ENCODE measurements at places on chromosomes 5 and 9.
A peak's percentile ranks its signal among the peaks of the same experiment; 100 is the strongest.

- no peak overlapping the region for H3K4me3 ChIP-seq
- no peaks in the 10 kb centered on the region for H3K27me3 ChIP-seq
- no peaks in the 10 kb centered on the region for H3K4me1 ChIP-seq
These were observed 99.2 kb upstream of the CACNA1B start for GRCh38 chr9:137778336-137778735.

- H3K27me3 ChIP-seq, result no peaks in the 10 kb centered on the region
- H3K4me1 ChIP-seq, result no peaks in the 10 kb centered on the region
- H3K4me3 ChIP-seq, result no peak overlapping the region
- no peak overlapping the region for H3K27ac ChIP-seq
These were observed 126.9 kb downstream of the TLE1 start for GRCh38 chr9:81562231-81563019.

GRCh38 chr5:117623042-117623805, 1048.6 kb upstream of the SEMA6A start:
- H3K27me3 ChIP-seq, result no peaks in the 10 kb centered on the region
- H3K4me1 ChIP-seq, result no peaks in the 10 kb centered on the region
- no peak overlapping the region for H3K27ac ChIP-seq
- DNase-seq, result no peak
- no peak overlapping the region for H3K4me3 ChIP-seq

DNA sequence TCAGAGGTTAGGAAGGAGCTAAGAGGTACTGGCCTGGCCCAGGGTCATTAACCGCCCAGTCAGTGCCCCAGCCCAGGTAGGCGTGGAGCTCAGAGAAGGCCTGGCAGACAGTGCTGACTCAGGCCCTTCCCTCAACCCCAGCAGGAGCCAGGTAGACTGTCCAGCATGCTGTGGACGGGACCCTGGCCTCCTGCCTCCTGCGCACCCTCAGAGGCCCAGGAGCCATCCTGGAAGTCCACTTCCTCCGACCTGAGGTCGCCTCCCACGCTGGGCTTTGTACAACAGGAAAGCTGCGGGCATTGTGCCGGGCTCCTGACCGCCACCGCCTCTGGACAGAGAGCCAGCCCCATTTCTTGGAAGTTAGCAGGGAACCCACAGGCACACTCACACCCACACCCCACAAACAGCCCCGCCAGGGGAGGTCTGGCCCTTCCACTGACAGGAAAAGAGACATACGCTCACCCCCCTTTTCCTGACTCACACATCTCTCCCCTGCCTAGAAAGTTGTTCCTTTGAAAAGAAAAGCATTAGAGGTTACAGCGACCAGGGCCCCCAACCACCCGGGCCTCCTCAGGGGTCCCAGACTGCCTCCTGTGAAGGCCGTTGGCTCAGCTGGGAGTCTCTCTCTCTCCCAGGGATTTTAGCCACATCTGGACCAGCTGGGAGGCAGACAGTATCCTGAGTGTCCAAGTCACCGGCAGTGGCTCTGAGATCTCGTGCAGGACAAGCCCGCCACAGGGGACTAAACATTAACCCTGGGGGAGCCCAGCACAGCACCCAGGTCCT, 7.7 kb downstream of the RALGDS start:
- no peak for DNase-seq
- no peaks in the 10 kb centered on the region for H3K4me1 ChIP-seq
- no peak overlapping the region for H3K4me3 ChIP-seq
- no peak overlapping the region for H3K27ac ChIP-seq
- H3K36me3 ChIP-seq, result no peaks in the 10 kb centered on the region

DNA sequence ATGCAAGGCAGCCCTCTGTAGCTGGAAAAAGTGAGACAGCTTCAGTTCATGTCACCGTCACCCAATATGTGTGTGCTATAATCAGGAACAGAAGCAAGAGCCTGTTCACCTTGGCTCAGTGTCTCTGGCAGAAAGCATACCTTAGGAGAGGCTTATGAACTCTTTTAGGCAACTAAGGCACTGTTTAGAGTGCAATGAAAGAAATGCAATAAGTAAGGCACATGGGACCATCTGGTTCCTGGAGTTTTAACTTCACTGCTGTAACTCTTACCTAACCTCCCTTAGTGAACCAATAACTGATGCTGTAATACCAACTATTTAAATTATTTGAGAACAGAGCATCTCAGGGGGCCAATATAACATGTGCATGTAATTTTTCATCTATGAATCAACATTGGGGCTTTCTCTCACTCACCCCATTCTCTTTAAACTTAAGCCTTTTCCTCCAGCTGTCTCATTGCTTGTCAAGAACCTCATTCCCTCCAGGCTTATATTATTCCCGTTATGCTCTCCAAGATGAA, 32.4 kb downstream of the C9 start:
- DNase-seq, result no peak
- H3K27ac ChIP-seq, result no peak overlapping the region
- H3K4me3 ChIP-seq, result no peak overlapping the region

DNA sequence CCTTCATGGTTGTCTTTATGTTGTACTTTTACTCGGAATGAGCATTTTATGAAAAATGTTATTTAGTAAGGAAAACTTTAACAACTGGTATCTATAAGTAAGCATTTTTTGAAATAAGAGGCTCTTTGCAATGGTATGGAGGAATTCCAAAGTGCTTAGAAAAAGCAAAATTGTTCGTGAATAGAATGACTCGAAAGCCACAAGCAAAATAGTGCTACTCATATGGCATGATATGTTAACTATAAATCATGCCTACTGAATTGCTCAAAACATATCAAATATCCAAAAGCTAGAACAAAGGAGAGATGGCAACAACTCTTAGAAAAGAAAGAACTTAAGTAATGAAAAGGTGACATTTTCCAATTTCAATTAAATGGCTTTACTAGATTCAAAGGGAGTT, 216.3 kb downstream of the KIAA0825 start:
- no peaks in the 10 kb centered on the region for H3K36me3 ChIP-seq
- DNase-seq, result no peak
- H3K4me3 ChIP-seq, result no peak overlapping the region
- H3K4me1 ChIP-seq, result no peaks in the 10 kb centered on the region

GRCh38 chr9:14924230-14925219, 14.3 kb upstream of the FREM1 start:
- H3K4me3 ChIP-seq, result no peak overlapping the region
- H3K36me3 ChIP-seq, result no peaks in the 10 kb centered on the region
- no peaks in the 10 kb centered on the region for H3K27me3 ChIP-seq
- H3K4me1 ChIP-seq, result no peaks in the 10 kb centered on the region
- no peak for DNase-seq
- H3K27ac ChIP-seq, result no peak overlapping the region

DNA sequence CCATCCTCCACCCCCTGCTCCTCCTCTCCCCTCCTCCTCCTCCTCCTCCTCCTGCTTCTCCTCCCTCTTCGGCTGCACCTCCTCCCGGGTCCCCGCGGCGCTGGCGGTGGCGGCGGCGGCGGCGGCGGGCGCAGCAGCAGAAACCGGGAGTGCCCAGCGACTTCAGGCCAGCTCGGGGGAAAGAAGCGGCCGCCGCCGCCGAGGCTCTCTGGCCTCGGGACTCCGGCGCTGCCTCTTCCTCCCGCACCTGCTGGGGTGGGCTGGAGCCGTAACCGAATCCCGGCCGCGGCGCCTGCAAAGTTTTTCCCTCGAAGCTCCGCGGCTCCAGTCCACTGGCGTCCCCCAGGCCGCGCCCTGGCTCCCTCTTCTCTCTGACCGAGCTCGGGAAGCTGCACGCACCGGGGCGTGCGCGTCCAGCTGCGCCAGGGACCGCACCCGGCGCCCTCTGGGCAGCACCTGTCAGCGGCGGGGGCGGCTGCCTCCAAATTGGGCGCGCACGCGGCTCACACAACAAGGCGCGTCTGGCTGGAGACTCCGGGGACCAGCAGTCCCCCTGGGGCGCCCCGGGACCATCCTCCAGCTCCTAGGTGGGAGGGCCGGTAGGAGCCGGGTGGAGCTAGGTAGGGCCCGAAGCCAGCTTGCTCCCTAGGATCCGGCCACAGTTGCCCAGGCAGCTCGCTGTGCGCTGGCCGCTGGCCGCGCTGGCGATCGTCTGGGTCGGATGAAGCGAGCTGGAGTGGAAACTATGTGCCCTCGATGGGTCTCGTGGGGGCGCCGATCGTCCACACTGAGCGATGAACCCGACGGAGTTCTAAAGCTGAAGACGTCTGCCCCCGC, at the start of gene MCTP1:
Gene MCTP1 (minus strand): TSS at position 523 of the 837 bp plus-strand sequence.
- peaks cover 22% of the 10 kb centered on the region for H3K27me3 ChIP-seq
- no peaks in the 10 kb centered on the region for H3K36me3 ChIP-seq
- H3K4me3 ChIP-seq, result peak within 1 kb of the TSS; percentile 63
- DNase-seq, result no peak
- peaks cover 8% of the 10 kb centered on the region for H3K4me1 ChIP-seq

DNA sequence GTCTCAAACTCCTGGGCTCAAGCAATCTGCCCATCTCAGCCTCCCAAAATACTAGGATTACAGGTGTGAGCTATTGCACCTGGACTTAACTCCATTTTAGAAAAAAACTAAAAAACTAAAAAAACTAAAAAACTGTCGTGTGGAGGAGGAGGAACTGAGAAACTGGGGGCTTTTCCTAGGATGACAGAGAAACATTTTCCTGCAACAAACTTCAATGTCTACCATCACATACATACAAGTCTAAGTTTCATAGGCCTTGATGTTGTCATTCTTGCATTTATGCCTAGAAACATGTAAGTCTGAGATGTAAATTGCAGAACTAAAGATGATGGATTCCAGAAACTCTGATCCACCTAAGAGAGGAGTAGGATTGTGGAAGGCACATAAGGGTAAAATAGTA, 556.8 kb downstream of the RAB3C start:
- no peak overlapping the region for H3K4me3 ChIP-seq
- no peaks in the 10 kb centered on the region for H3K4me1 ChIP-seq
- no peak for DNase-seq
- no peak overlapping the region for H3K27ac ChIP-seq
- H3K36me3 ChIP-seq, result no peaks in the 10 kb centered on the region

GRCh38 chr5:32539981-32540845, 45.1 kb upstream of the SUB1 start:
- H3K36me3 ChIP-seq, result no peaks in the 10 kb centered on the region
- no peak for DNase-seq
- H3K27me3 ChIP-seq, result no peaks in the 10 kb centered on the region
- H3K27ac ChIP-seq, result no peak overlapping the region
- no peak overlapping the region for H3K4me3 ChIP-seq

DNA sequence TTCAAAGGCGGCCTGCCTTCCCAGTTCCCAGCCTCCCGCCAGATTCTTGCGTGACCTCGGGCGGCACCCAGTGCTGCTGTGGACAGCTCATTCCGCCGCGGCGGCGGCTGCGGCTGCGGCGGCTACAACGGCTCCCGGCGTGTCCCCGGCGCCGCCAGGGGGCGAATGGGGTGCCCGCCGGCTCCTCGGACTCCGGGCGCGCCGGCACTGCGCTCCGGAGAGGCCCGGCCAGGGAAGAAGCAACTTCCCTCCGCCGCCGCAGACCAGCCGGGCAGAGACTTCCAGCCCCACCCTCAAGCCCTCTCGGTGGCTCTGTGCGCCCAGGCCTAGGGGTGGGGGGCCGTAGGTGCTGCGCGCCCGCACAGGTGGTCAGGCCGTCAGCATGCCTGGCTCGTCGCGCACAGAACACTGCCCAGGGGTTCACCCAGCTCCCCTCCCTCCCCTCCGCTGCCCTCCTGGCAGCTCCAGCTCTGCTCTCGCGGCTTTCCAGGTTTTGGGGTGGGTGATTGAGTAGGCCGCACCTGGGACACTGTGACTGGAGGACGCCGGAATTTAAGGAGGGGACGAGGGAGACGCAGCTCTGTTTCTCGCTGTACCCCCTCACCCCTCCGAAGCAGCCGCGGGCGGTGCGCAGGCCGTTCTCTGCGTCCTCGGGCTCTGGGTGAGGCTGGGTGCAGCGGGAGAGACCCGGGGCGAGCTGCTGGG, 20.2 kb downstream of the IGIP start:
- H3K36me3 ChIP-seq, result no peaks in the 10 kb centered on the region
- H3K27ac ChIP-seq, result no peak overlapping the region
- H3K4me1 ChIP-seq, result peaks cover 9% of the 10 kb centered on the region
- peaks cover 39% of the 10 kb centered on the region for H3K27me3 ChIP-seq
- peak; percentile 83 for DNase-seq

DNA sequence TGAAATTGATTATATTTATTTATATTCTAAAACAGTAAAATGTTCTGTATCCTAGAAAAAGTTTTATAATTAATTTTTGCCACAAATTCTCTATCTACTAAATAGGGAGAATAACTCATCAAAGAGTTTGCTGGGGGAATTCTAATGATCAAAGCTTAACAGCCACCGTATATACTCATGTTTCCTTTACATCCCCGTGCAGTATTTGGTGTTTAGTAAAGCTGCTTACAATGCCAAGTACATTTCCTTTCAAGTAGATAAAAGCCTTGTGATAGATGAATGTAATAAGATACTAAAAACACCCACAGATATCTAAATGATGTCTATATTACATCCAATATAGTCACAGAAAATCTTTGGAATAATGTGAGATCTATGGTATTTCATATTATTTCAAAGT, 312.2 kb downstream of the HCN1 start:
- no peaks in the 10 kb centered on the region for H3K27me3 ChIP-seq
- H3K4me1 ChIP-seq, result no peaks in the 10 kb centered on the region
- H3K27ac ChIP-seq, result no peak overlapping the region
- H3K36me3 ChIP-seq, result no peaks in the 10 kb centered on the region

DNA sequence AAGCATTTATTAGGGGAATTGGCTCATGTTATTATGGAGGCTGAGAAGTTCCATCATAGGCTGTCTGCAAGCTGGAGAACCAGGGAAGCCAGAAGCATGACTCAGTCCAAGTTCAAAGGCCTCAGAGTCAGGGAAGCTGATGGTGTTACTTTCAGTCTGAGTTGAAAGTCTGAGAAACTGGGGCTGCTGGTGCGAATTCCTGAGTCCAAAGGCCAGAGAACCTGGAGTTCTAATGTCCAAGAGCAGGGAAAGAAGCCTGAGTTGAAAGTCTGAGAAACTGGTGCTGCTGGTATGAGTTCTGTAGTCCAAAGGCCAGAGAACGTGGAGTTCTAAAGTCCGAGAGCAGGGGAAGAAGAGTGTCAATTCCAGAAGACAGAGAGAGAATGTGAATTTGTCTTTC, 641.1 kb downstream of the ISL1 start:
- DNase-seq, result no peak
- H3K4me1 ChIP-seq, result no peaks in the 10 kb centered on the region
- no peaks in the 10 kb centered on the region for H3K36me3 ChIP-seq
- H3K27ac ChIP-seq, result no peak overlapping the region

- no peaks in the 10 kb centered on the region for H3K36me3 ChIP-seq
- no peak for DNase-seq
- H3K4me3 ChIP-seq, result no peak overlapping the region
- no peak overlapping the region for H3K27ac ChIP-seq
- H3K27me3 ChIP-seq, result no peaks in the 10 kb centered on the region
These were observed 114.1 kb downstream of the PIK3R1 start for GRCh38 chr5:68329554-68330255.

- no peak for DNase-seq
- H3K27me3 ChIP-seq, result no peaks in the 10 kb centered on the region
- H3K36me3 ChIP-seq, result no peaks in the 10 kb centered on the region
- H3K4me1 ChIP-seq, result no peaks in the 10 kb centered on the region
These were observed 188.7 kb upstream of the ITGA1 start for GRCh38 chr5:52598968-52599367.

GRCh38 chr5:54595721-54596120, 78.2 kb downstream of the SNX18 start:
- H3K27me3 ChIP-seq, result no peaks in the 10 kb centered on the region
- H3K36me3 ChIP-seq, result no peaks in the 10 kb centered on the region
- no peak for DNase-seq
- no peaks in the 10 kb centered on the region for H3K4me1 ChIP-seq
- no peak overlapping the region for H3K4me3 ChIP-seq
- H3K27ac ChIP-seq, result no peak overlapping the region

GRCh38 chr5:15574806-15575325, 74.9 kb downstream of the FBXL7 start:
- H3K4me1 ChIP-seq, result no peaks in the 10 kb centered on the region
- H3K27me3 ChIP-seq, result no peaks in the 10 kb centered on the region
- no peak overlapping the region for H3K27ac ChIP-seq
- H3K4me3 ChIP-seq, result no peak overlapping the region

- H3K4me1 ChIP-seq, result peaks cover 5% of the 10 kb centered on the region
- no peaks in the 10 kb centered on the region for H3K36me3 ChIP-seq
- H3K27me3 ChIP-seq, result no peaks in the 10 kb centered on the region
- no peak overlapping the region for H3K4me3 ChIP-seq
- no peak overlapping the region for H3K27ac ChIP-seq
These were observed 150.8 kb upstream of the PPP1R26 start for GRCh38 chr9:135328485-135329417.

Data from H1 (cell line).